ENCODE measurements at places on chromosomes 3 and 15.
A peak's percentile ranks its signal among the peaks of the same experiment; 100 is the strongest.

DNA sequence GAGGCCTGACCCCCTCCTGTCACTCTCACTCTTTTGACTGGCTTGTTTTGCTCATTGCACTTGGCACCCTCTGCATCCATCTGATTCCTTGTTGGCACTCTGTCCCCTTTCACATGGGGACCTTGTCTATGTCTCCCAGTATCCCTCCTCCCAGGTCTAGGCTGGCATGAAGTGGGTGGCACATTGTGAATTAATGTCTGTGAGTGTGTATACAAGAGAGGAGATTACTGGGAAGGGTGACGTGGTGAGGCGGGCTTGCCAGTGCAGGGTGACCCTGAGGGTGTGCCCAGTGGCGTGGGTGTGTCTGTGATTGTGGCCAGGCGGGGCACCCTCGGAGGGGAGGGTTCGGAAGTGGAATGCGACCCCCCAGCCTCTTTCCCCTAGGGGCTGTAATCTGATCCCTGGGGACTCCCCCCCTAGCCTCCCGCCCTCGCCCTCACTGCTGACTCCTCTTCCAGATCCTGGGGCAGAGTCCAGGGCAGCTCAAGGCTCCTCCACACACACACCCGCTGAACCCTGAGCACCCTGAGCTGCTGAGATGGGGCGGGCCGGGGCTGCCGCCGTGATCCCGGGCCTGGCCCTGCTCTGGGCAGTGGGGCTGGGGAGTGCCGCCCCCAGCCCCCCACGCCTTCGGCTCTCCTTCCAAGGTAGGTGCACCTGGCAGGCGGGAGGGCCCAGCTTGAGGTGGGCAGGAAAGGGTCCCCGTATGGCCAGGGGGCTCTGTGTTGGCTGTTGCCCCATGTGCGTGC lies at the start of gene SEMA3B:
TSS of gene SEMA3B (plus strand) at position 445 of the 749 bp plus-strand sequence. CDS start at position 539, 94 bp downstream.
- peak; percentile 74 for DNase-seq

- DNase-seq = peak; percentile 46
Observed at GRCh38 chr3:102156426-102156825, 278.4 kb upstream of the ZPLD1 start.

DNA sequence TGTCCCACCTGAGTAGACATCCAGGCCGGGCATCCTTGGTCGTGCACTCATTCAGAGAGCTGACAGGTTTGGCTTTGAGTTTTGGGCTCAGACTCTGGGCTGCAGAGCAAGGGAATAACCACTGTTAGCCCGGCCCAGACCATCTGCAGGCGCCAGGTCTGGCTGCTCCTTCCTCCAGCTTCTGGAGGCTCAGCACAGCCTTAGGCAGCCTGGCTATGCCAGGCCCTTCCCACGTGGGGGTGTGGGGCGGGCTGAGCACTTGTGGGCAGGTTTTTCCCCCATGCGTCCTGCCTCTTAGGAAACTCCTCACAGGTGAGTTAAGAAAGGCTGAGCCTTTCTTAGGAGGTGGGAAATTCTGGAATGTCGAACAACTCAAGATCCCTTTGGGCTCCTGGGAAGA lies 11.2 kb downstream of the PLA2G4B start:
- no peak for DNase-seq

DNA sequence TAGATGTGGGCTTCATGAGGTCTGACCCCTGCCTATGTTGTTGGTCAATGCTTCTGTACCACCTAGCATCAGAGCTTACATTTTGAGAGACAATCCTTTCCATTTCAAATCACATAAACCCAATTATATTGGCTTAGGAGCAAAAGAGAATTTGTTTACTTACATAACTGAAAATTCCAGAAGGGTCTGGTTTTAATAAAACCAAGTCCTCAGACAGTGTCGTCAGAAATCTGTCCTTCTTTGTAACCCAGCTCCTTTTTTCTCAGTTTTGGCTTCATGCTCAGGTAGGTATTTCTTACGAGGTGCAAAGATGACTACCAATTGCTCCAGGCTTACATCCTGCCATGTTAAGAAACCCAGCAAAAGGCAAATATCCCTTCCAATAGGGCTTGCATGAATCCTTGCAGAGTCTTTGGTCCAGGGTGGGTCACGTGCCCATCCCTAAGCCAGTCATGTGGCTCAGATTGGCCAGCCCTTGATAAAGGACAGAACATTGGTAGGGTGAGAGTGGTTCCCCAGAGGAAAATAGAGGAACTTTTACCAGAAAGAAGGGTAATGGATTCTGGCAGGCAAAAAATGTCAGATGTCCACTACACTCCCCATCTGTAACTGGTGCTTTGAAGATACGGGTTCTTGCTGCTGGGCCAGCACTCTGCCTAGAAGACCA lies 50.2 kb upstream of the VILL start:
- no peak for DNase-seq

DNA sequence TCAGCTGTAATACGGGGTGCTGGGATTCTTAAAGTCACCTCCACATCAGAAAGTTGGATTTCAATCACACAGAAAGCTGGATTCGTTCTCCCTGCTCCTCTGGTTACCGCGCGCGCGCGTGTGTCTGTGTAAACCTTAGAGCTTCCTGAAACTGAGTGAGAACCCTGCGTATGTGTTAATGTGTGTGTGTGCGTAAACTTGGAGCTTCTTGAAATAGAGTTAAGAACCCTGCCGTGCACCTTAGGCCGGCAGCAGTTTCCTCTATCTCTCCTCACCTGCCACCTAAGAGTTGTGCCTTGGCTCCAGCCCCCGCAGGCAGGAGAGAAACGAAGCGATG lies 531 bp downstream of the LZTFL1 start:
- no peak for DNase-seq

DNA sequence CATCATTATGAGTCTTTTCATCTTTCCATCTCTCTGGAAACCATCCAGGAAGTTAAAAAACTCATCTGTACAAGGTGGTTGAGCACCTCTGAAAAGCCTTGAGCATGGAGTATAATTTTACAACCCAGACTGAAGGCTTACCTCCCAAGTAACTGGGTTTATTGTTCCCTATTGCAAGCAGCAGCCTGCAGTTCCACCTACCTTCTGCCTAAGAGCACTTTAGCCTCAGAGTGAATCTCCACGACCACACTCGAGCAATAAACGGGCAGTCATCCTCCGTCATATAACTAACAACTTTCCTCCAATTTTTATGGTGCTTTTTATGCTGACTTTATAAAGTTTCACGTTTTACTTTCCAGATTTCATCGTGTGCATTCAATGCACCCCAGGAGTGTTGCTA lies 32.8 kb downstream of the OSBPL10 start:
- DNase-seq = no peak

GRCh38 chr3:170513642-170514041 lies 72.2 kb downstream of the SLC7A14 start:
- DNase-seq = no peak

DNA sequence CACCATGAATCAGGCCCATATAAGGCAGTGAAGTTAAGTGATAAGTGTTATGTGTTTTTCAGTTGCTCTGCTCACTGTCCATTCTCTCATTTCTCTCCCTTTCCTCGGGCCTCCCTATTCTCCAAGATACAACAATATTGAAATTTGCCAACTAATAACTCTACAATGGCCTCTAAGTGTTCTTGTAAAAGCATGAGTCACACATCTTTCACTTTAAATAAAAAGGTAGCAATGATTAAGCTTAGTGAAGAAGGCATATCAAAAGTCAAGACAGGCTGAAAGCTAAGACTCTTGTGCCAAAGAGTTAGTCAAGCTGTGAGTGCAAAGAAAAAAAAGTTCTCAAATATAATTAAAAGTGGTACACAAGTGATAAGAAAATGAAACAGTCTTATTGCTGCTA lies 675.4 kb downstream of the OTOL1 start:
- no peak for DNase-seq

- peak; percentile 42 for DNase-seq
Observed at GRCh38 chr3:58471025-58471887, 20.6 kb upstream of the KCTD6 start.

GRCh38 chr3:115469649-115470048 lies 153.7 kb upstream of the GAP43 start:
- DNase-seq = no peak

DNA sequence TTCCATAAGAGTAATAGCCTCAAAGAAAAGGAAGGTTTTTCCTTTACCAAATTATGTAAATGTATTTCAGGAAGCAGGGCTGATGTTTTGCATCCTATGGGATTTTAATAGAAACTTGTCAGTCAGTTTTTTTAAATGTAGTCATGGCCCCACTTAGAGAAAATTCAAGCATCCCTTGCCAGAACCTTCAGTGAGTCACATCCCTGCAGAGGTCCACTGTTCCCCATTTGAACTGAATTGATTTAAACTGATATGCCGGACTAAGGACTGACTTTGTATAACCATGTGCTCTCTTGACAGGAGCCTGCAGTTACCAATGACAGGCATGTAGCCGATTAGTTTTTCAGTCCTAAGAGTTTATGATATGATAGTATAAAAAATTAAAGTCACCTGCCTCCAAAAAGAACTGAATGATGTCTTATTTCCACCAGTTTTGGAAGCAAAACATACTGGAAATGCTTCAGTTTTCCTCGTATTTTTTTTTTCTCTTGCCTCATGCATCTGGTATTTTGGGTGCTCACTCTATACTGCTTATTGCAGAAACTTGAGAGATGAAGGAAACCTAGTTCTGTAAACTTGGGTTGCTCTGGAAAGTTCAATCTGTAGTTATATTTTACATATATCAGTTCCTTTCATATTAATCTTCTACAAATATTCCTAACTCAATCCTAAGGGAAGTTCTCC lies 30.7 kb downstream of the LRTM1 start:
- peak; percentile 16 for DNase-seq

GRCh38 chr3:52243791-52244628 lies 1.5 kb upstream of the PPM1M start:
- DNase-seq = no peak

GRCh38 chr15:89822951-89823711 lies 8.5 kb upstream of the ANPEP start:
- no peak for DNase-seq

DNA sequence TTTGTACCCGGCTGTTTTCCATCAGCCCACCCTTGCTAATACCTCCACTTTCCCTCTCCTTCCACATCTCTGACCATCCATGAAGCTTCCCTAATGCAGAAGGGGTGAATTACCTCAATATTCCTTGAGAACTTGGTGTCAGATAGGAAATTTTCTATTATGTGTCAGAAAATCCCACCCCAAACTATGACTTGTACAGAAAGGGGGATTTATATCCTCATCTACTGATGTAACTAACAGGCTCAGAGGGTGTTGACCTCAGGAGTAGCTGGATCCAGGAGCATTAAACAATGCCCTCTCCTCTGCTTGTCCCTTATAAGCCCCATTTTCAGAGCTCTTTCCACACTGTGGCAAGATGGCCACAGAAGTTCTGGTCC lies 242.8 kb upstream of the TLE3 start:
- no peak for DNase-seq

- DNase-seq = no peak
Observed at GRCh38 chr15:93378558-93378957, 289.5 kb upstream of the RGMA start.

DNA sequence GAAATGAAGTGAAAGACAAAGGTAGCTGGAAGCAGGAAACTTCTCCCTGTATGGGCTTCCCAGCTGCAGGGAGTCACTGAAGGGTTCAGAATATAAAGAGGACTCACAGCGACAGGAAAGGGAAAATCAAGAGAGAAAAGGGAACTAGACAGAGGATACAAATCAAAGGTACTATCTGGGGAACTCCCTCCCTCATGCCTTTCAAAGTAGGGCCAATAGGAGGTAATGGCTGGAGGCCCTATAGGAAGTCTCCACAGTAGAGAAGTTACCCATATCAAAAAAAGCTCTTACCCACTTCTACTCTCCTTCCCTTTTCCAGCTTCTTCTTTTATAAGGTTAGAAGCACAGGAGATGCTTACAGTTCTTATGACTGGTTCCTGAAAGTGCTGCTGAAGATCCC lies 43.5 kb downstream of the FMN1 start:
- DNase-seq = no peak

- no peak for DNase-seq
Observed at GRCh38 chr3:115021061-115021460, 126.0 kb downstream of the ZBTB20 start.

- no peak for DNase-seq
Observed at GRCh38 chr3:155149494-155149893, 69.4 kb downstream of the MME start.

DNA sequence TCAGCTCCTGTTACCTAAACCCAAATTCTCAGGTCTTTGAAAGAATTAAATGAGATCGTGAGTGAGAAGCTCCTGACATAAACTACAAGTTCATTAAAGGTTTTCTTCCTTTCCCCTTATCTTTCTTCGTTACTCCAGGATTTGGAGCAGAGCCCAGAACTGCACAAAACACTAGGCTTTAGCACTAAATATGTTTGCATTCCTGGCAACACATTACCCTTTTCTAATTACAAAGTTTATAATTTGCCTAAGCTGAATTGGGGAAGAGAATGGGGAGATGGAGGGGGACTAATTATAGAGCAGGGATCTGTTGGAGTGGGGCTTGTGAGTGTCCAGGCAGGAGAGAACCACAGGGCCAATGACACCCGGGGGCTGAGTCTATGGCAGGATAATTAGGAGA lies 109.7 kb downstream of the SV2B start:
- no peak for DNase-seq

DNA sequence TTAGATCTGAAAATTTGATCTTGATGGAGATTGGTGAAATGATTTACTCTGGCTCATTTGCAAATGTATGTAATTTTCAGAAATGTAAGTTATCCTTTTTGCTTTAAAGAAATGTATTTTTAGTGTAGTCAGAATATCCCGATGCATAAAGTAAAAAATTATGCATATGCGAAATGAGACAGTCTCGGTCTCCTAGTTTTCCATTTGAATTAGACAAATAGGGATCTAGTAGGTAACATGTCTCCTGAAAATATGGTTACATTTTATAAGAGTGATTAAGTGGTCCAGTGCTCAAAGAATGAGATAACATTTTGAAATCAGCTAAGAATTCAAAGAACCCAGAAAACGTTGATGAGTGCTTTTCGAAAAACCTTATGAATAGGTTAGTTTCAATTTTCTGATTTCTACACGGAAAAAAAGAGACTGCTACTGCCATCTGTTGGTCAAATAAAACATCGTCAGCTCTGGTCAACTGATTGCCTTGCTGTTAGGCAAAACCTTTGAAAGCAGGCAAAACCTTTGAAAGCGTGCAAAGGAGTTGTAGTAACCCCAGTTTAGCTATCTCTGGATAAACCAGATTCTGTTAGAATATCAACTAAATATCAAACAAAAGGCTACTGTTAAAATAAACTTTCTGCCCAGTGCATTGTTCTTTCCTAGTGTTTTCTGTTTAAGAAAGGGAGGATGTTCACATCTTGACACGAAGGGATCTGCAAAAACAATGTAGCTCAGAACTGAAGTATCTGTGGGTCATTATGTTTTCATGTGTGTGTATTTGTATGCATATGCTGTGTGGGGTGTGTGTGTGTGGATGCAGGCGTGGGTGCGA lies 59.3 kb upstream of the CHMP2B start:
- DNase-seq = no peak

- DNase-seq = peak; percentile 85
Observed at GRCh38 chr3:139310474-139310933, 33.3 kb upstream of the MRPS22 start.

GRCh38 chr3:48240000-48240963 lies 622 bp upstream of the ZNF589 start:
- no peak for DNase-seq

DNA sequence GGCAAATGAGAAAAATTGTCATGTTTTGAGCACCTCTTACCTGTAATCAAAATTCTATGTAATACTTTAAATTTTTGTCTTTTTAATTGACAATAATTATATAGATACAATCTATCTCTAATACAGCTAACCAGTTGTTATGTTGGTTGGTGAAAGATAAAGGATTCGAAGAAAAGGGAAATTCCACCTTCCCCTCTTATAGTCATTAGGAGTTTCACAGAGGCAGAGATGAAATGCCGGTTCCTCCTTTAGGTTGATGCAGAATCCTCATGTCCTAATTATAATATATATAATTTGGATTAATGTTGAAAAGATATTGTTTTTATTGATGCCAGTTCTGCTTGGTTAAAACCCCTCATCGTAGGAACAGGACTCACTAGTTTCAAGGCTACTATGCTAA lies 67.1 kb downstream of the LRCH3 start:
- no peak for DNase-seq
